ENCODE measurements at places on chromosomes 7 and 10.

GRCh38 chr10:3714531-3714930 is 70.5 kb downstream of the KLF6 start:
- no peak for DNase-seq

- no peak for DNase-seq
These were observed 15.3 kb downstream of the MKLN1 start for GRCh38 chr7:131342864-131343442.

- DNase-seq: no peak
These were observed 12.2 kb downstream of the ADAM12 start for GRCh38 chr10:126375926-126376554.

DNA sequence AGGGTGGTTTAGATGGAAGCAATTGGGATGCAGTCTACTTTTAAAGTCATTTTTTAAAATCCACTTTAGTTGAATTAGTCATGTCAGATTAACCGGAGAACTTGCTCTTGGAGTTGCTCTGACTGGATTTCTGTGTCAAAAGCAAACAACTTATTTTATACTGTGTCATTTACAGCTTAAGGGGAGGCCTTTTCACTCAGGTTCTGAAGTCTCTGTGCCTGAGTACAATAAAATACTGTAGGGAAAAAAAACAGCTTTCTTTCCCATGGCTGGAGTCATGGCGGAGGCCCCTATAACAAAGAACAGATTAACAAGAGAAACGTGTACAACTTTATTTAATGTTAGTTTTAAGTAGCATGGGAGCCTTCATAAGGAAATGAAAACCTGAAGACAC is 39.2 kb upstream of the MSRB2 start:
- DNase-seq: no peak

DNA sequence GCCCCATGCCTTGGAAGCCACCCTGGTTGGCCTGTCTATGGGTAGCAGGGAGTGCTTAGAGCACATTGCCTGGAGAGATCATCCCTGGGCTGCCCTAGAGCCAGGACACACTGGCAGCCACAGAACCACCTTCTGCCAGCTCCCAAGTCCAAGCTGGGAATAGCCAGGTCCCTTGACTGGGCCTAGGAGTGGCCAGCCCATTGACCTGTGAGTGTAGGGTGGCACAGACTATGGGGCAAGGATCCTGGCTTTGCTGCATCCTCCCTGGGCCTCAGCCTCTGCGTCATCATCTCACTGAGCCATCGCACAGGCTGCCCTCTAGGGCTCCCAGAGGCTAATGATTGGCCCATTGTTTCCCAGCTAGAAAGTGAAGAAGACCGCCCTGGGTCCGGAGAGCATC is 7.0 kb downstream of the AQP1 start:
- no peak for DNase-seq
